ENCODE measurements at places on chromosomes 13 and 19.
A peak's percentile ranks its signal among the peaks of the same experiment; 100 is the strongest.

DNA sequence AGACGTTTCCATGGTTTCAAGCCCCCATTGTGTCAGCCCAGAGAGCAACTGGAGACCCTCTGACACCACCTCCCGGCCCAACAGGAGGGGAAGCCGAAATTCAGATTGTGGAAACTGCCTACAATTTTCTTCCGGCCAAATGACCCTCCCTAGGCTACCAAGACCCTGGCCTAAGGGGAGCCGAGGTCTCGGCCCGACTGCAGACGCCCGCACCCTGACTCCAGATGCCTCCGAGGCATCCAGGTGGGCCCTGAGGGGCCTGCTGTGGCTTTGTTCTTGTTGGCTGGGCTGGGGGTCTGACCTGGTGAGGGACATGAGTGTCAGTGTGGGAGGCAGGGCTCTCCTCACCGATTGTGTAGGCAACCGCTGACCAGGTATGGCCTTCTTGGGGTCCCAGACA lies 9.6 kb downstream of the MEX3D start:
- no peak for DNase-seq

- no peak for DNase-seq
Measured at GRCh38 chr13:32298695-32299094, 16.5 kb downstream of the ZAR1L start.

- no peak for DNase-seq
Measured at GRCh38 chr13:51782026-51782710, 21.8 kb downstream of the DHRS12 start.

- DNase-seq, result peak; percentile 24
Measured at GRCh38 chr19:17183271-17183761, 31.8 kb upstream of the USE1 start.

DNA sequence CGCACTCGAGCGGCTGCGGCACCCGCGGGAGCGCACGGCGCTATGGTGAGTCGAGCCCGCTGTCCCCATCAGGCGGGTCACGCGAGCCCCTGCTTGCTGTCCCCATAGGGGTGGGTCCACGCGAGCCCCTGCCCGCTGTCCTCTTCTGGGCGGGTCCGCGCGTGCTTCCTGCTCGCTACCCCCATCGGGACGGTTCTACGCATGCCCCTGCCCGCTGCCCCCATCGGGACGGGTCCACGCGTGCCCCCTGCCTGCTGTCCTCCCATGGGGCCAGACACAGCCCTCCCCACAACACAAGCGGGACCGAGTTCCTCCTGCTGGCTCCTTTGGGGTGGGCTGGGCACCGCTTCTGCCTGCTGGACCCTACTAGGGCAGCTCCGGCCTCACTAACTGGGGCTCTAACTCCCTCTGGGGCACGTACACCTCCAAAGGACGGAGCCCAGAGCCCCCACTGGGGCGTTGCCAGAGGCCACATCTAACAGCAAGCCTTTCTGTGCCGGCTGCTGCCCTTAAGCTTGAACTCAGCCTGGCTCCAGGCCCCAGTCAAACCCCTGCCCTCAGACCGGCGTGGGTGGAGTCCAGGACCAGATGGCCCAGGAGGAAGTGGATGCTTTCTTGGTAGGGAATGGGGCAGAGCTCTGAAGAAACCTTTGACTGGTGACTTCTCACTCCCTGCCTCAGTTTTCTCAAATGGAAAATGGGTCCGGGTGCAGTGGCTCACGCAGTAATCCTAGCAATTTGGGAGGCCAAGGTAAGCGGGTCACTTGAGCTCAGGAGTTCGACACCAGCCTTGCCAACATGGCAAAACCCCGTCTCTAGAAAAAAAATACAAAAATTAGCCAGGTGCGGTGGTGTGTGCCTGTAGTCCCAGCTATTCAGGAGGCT lies 722 bp downstream of the COLGALT1 start:
- peak; percentile 42 for DNase-seq
